ENCODE measurements at places on chromosomes 1 and 21. TPM values are rescaled to one million over a fixed set of nuclear protein-coding genes. Genes with fewer than 3 reads are reported as not detected.

TMEM200B gene
- total RNA-seq = 1.7 TPM

PHF13 gene
- 8.1 TPM for total RNA-seq

ST6GALNAC3 gene
- 9.3 TPM for total RNA-seq

OR2L13 gene
- not detected for total RNA-seq

CLIC6 gene
- total RNA-seq = 5.1 TPM

IFFO2 gene
- total RNA-seq = 14.0 TPM

LINGO4 gene
- total RNA-seq = 0.33 TPM

CHRM3 gene
- 2.4 TPM for total RNA-seq

DCDC2B gene
- not detected for total RNA-seq
